ENCODE measurements at places on chromosomes 7 and 10. TPM values are rescaled to one million over a fixed set of nuclear protein-coding genes. Genes with fewer than 3 reads are reported as not detected.

DNA sequence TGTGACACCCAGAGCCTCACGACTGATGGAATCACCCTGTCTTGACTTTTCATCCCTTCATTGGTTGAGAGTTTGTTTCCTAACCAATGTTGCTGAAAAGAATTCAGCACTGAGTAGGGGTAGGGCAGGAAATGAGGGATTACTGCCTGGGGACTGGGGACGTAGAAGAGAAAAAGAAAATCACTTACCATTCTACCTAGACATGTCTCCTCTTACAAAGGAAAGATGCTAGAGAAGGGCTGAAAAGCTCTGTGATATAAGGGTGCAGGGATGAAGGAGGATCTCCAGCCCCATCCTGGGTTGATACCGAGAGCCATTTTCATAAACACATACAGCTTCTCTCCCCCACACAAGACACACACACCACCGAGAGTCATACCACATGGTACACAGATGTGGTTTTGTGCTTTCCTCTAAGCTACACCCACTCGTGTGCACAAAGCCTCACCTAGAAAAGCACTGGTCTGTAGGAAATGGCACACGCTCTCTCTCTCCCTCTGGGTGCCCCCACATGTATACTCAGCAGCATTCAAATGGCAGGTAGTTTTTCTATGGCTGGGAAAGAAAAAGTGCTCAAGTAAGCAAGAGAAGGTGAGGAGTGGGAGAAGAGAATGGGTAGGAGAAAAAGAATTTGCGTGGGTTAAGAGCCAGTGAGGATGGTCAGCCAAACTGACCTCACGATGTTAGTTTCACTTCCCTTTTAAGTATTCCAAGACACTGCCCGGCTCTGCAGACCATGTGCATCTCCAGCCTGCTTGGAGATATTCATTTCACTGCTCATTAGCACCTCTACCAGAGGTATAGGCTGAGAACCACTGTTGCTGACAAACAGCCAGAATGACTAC lies 85.8 kb downstream of the CALD1 start:
- DNase-seq, result no peak

DNA sequence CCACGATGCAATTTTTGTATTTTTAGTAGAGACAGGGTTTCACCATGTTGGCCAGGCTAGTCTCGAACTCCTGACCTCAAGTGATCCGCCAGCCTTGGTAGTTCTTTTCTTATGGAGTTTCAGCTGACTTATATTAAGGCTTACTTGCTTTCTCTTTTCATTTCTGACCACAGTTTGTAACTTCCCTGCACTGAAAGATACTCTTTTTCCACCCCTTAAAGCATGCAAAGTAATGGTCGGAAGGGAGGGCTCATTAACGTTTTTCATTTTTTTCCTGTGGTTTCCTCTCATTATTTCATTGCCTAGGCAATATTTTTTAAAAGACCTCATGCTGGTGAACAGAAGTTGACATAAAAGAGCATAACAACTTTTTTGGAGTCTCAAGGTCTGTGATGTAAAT lies 27.0 kb downstream of the ADRB1 start:
- no peak for DNase-seq

DNA sequence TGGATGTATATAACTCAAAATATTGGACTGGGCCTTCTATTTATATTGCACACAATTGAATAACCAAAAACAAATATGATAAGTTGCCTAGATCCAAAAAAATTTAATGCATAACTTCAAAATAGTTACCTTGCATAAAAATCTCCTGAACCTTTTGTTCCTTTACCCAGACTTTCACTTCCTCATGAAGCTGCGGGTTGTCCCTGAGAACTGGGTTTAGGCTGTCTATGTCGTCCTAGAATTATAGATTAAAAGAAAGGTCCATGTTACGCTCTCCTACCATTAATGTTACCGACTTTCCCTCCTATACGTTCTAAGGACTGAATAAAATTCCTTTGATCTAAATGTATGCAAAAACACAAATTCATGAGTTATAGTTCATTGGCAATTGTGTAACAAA lies 86.6 kb downstream of the NRBF2 start:
- no peak for DNase-seq

DNA sequence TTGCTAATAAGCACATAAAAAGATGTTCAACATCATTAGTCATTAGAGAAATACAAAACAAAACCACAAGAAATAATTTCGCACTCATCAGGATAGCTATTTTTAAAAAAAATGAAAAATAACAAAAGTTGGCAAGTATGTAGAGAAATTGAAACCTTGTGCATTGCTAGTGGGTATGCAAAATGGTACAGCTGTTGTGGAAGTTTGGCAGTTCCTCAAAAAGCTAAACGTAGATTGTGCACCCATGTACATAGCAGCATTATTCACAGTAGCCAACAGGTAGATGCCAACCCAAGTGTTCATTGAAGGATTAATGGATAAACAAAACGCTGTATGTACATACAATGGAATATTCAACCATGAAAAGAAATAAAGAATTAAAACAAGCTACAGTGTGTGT lies 35.3 kb upstream of the STARD3NL start:
- no peak for DNase-seq

DNA sequence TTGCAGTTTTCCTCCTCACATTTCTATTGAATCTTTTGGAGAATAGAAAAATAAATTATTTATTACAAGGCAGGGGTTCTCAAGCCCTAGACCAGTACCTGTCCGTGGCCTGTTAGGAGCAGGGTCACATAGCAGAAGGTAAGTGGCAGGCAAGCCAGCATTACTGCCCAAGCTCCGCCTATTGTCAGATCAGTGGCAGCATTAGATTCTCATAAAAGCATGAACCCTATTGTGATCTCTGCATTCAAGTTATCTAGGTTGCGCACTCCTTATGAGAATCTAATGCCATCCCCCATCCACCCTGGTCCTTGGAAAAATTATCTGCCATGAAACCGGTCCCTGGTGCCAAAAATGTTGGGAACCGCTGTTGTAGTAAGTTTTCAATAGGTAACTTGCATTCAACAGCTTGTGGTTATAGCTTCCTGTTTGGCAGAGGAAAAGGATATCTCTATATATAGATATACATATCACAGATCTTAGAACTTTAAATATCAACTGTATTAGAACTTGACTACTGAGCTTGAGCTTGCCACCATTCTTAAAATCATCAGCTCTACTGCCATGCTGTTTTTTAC lies 165.1 kb downstream of the AHR start:
- no peak for DNase-seq

- peak; percentile 55 for DNase-seq
These were observed 655.0 kb downstream of the SDK1 start for GRCh38 chr7:3955751-3956696.

- no peak for DNase-seq
These were observed 87.7 kb upstream of the EGR2 start for GRCh38 chr10:62903828-62904227.

- DNase-seq, result no peak
These were observed 223.8 kb downstream of the ZMYND11 start for GRCh38 chr10:359093-359492.

GRCh38 chr7:44220358-44221112 lies 19.8 kb downstream of the YKT6 start:
- no peak for DNase-seq

DNA sequence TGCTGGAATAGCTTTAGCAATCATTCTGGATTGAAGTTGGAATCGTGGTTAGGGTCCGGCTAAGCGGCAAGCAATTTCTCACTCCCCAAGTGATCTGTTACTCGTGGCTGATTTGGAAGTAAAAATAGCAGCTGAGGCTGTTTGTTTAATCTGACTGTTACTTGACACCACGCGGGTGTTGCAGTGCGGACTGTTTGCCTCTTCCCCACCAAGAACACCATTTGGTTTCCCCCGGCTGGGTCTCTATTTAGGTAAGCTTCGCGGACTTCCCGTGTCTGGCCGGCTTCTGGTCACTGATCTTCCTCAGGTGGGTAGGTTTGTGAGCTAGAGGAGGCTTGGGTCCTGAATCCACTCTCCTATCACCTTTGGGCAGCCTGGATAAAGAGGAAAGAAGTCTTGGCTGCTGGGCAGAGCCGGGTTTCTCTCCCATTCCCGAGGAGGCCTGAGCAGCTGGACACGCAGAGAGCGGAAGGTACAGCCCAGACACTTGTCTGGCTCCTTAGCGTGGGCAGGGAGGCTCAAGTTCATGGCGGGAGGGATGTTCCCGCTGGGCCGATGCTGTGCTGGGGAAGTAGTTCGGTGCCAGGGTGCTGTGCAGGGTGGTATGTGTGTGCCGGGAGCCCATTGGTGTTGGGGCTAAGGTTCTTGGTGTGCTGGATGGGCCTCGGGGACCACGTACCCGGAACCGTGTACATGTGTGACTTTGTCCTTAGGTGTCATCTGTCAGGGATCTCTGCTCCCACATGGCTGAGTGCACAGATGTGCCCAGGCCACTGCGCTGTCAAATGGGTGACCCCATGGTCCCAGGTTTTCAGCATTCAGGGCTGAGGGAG lies at the start of gene C10orf71:
C10orf71 (plus strand) TSS at position 188 of the 833 bp plus-strand sequence. CDS start 23,376 bp downstream, outside the sequence.
- DNase-seq, result no peak

- no peak for DNase-seq
These were observed 64.6 kb downstream of the MDFIC start for GRCh38 chr7:114986190-114987180.

DNA sequence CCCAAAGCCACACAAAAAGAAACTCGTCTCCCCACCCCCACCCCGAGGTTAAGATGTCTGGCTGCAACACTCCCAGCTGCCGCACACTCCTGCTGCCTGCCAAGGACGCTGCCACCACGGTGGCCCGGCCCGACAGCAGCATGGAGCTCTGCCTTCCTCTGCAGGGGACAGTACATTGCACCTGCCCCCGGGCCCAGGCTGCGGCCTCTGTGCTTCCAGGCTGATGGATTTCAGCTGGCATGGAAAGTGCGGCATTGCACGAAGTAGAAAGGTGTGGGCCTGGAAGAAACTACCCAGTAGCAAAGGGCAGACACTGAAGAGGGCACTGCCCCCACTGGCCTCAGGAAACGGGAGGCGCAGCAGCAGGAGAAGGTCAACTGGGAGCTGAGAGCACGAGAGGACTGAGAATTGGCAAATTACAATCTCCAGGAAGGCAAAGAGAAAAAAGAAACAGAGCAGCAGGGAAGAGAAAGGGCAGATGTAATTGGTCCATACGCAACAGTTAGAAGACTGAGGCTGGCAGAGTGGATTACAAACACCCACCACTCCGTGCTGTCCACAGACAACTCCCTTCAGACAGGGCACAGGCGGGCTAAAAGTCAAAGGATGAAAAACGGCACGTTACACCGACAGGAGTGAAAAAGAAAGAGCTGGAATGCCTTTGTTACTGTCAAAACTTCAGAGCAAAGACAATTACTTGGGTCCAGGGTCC lies 117.1 kb upstream of the DIP2C start:
- DNase-seq, result no peak

DNA sequence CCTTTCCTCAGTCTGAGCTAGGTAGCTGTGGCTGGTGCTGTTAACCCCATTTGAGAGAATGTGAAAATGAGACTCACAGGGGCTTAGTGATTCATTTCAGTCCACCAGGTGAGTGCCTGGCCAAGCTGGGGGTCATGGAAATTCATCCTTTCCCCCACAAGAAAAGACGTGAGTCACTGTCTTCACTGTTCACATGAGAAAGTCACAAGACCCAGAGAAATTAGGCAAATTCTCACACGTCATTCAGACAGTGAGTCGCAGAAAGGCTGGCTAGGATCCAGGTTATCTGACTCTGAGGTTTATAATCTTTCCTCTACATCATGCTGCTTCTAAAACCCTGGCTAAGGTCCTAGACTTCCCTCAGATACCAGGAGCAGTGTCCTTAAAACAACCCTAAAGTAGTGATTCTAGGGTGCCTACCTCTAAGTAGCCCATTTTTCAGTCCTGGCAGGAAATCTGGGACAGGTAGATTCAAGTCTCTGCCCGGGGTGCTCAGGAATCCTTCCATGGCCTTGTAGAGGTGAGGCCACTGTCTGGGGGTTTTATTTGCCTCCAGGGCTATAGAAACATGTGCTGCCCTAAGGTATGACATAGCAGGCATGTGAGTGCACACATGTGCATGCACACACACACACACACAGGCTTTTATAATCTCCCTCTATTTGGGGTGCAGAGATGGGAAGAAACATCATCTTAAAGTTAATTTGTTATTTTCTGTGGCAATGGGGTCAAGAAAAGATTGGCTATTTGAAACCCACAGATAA lies 427.9 kb upstream of the CELF2 start:
- DNase-seq, result no peak

DNA sequence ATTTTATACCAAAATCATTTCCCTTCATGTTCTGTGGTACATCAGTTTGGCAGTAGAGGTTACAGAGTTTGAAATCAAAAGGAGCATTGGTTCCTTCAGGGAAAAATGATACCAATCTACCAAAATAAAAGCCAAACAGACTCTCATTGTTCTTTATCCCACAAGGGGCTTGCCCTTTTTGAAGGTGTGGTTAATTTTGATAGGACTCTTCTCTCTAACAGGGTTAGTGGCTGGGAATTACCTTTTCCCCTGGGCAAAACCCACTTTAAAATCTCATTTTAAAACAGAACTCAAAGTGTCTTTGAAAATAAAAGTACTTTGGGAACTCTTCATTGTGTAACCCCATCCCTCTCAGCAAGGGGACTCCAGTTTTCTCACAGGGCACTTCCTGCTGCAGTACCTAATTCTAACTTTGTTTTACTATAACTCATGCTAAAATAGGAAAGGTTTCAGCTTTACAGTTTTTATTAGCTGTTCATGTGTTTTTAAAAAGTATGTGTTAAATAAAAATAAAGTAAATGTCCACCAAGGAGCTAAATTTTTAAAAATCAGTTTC lies 30.6 kb downstream of the SMNDC1 start:
- DNase-seq, result no peak

DNA sequence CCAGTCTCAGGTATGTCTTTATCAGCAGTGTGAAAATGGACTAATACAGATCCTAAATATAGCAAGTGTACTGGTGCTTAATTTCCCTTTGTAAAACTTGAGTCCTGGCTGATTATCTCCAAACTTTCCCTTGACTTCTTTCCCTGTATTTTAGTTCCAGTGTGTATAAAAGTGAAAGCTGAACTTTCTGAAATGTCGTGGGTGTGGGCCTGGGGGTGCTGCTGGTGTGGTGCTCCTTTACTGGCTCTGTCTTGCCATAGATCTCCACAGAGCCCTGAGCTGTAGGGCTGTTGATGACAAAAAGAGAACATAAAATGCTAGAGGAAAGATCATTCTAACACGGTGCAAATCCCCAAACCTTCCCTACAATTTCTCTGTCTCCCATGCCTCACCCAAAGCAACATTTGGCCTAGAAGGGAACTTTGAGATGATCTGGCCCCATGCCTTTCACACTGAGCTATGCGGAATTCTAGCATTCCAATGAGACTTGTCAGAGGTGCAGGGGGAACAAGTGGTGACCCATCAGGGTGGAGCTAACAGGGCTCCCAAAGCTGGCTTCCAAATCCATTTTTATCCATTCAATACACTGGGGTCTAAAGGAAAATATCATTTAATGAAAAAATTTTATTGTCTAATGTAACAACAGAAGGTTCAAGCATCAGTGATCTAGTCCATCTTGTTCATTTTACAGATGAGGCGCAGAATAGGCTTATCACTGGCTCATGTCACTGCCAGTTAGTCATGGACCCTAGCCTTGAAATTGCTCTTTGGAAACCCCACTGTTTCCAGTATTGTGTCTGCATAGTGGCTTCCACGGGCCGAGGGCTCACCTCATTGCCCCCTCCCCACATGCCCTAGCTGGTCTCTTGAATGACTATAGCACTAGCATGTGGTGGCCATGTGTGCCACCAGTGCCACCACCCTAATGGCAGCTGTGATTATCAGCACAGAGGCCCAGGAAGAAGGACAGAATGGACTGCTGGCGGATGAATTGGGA lies 1000.9 kb downstream of the LRMDA start:
- DNase-seq, result no peak

- no peak for DNase-seq
These were observed 527.6 kb downstream of the PHTF2 start for GRCh38 chr7:78326189-78326588.

Gene SKIDA1
- polyA plus RNA-seq, result 0.13 TPM

Gene NRBF2
- polyA plus RNA-seq, result 19.9 TPM

Gene ATOH7
- 1.6 TPM for polyA plus RNA-seq

Gene TMEM213
- not detected for polyA plus RNA-seq

Gene POLR1F
- 12.3 TPM for polyA plus RNA-seq

Measured in small intestine (tissue), 16 donors.